Dermis microvascular lymphatic vessel endothelial cell (primary cell): ENCODE measurements at places on chromosomes 12 and 14. TPM values are rescaled to one million over a fixed set of nuclear protein-coding genes. Genes with fewer than 3 reads are reported as not detected.

DNA sequence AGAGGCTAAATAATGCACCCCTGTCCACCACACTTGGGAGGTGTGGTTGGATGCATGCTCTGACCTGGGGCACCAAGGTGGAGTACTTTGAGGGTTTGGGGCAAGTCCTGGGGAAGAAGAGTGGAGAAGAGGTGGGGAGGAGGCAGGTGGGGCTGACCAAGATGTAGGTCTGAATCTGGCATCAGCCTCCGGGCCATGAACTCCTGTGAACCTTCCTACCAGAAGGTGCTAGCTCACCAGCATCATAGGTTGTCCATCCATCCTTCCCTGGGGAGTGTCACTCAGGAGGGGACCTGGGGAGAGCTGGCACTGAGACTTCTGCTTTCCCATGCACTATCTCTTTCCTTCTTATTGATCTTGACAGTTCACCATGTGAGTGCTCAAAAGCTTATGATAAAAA, 13.6 kb upstream of the EMP1 start:
- DNase-seq = no peak

Gene GARIN6
- total RNA-seq = not detected in 2 replicates

Gene SERPINA5
- total RNA-seq = 0.26 and 0.38 TPM in 2 replicates

- no peak for DNase-seq
Observed at GRCh38 chr12:113908584-113909100, 57.5 kb downstream of the RBM19 start.

- no peak for DNase-seq
Observed at GRCh38 chr12:19302100-19302640, 137.1 kb upstream of the AEBP2 start.

Gene KRT79
- total RNA-seq = not detected in 2 replicates

DNA sequence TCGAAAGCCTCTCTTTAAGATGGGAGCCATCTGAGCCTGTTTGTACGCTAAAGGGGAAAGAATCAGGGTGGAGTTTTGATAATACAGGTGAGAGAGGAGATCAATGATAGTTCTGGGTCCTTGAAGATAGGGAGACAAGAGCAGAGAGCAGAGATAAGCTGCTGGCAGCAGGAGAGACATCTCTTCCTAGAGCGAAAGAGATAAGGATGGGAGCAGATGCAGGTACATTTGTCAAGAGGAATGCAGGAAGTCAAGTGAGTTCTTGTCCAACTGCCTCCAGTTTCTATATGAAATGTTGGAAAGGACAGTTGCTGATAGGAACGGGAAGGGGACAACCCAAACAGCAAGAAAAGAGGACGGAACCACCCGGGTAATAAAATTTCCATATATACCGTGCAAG, 24.7 kb upstream of the HIF1A start:
- DNase-seq = no peak

GRCh38 chr12:34354239-34355200, 332.2 kb downstream of the ALG10 start:
- DNase-seq = no peak

DNA sequence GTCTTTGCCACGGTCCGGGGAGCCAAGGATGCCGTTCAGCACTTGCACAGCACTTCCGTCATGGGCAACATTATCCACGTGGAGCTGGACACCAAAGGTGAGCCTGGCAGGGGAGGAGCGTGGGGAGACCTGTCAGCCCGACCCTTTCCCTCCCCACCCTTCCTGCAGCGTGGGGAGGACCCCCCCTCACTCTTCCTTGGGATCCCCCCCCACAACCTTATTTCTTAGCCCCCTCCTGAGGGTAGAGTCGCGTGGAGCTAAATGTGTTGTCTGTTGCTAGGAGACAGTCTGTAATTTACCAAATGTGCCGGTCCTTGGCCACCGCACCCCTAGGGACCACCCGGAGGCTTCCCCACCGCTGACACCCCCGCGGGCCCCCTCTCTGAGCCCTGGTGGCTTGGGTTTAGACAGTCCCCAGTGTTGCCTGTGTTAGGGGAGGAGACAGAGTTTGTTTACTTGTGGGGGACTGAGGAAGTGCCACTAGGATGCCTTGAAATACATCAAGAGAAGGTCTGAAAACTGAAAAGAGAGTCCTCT, 2.3 kb downstream of the SETD1B start:
- DNase-seq = no peak

DNA sequence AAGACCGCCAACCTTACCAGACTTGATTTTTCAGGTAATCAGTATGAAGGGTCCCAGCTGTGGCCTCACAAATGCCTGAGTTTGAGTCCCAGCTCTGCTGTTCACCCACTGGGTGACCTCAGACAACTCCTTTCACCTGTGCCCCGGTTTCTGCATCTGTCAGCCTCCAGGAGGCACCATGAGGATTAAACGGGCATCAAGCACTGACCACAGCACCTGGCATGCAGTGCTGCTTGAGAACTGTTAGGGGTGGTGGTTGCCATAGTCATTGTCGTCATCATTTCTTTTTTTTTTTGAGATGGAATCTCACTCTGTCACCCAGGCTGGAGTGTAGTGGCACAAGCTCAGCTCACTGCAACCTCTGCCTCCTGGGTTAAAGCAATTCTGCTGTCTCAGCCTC, 57.9 kb downstream of the PHETA1 start:
- DNase-seq = no peak

DNA sequence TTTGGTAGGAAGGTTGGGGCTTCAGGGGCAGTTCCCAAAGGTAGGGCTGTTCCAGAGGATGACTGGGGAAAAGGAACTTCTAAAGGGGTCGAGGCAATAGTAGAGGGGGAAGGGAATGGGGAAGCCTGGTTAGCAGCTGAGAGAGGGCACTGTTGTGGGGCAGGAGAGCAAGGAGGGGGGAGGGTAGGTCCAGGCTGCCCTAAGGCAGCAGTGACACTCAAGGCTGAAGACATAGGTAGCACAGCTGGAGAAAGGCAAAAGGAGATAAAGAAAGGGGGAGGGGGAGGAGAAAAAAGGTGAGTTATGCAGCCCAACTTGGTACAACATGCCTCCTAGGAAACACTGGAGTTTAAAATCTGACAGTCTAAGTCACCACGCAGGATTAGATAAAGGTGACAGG, 3.9 kb downstream of the NACA start:
- no peak for DNase-seq

GRCh38 chr12:110349514-110350151, 53.9 kb downstream of the ANAPC7 start:
- DNase-seq = no peak

DNA sequence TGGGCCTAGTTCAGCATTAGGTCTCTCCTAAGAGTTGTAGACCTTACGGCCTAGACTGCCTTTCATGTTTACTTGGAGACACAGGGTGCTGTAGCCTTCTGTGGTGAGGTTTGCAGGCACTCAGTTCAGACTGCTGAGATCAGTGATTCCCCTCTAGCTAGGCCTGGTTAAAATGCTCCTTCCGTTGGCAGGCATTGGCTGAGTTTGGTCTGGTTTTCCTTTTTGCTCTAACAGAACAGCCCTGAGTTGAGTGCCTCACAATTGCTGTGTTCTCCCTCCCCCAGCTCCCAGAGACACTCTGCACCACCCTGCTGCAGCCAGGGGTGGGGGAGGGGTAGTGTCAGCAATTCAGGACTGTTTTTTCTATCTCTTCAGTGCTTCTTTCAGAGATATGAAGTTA, 178.9 kb upstream of the DYRK2 start:
- DNase-seq = no peak

Gene KRT77
- total RNA-seq = not detected in 2 replicates
